ENCODE measurements at places on chromosomes 1 and 21.

- DNase-seq = peak; percentile 9
Measured at GRCh38 chr1:41226815-41227434, 15.2 kb downstream of the SCMH1 start.

- no peak for DNase-seq
Measured at GRCh38 chr1:3904006-3904842, 4.2 kb upstream of the C1orf174 start.

GRCh38 chr1:208158640-208159554 lies 85.3 kb downstream of the PLXNA2 start:
- no peak for DNase-seq

DNA sequence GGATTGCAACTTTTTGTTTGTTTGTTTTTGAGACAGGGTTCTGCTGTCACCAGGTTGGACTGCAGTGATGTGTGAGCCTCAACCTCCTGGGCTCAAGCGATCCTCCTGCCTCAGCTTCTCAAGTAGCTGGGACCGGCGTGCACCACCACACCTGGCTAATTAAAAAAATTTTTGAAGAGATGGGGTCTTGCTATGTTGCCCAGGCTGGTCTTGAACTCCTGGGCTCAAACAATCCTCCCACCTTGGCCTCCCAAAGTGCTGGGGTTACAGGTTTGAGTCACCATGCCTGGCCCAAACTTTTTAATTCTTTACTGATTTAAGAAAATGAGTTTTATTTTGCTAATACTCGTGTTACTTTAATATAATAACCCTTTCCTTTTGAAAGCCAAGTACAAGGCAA lies 31.5 kb upstream of the SERPINC1 start:
- no peak for DNase-seq

- no peak for DNase-seq
Measured at GRCh38 chr1:240794046-240794843, 182.3 kb upstream of the GREM2 start.

GRCh38 chr1:116323491-116323890 lies 49.6 kb upstream of the ATP1A1 start:
- no peak for DNase-seq

DNA sequence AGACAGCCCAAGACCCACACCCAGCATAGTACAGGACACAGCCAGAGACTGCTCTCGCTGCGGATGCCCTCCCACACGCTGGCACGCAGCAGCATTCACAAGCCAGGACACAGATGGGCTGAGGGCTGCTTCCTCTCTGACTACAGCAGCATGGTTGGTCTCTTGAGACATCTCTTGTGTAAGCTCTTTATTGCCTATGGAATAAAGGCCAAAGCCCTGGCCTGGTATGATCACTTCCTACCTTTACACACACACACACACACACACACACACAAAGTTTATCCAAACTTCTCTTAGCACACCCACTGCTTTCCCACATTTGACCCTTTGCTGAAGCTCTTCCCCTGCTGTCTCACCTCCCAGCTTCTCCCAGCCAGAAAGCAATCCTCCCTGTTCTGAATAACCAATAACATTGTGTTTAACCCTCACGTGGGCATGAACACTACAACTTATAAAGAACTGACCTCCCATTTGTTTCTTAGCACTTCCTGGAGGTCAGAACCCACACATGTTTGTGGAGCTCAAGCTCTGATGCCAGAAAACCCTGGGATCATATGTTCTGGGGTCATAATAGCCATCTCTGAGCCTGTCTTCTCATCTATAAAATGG lies 1.2 kb upstream of the LUZP1 start:
- DNase-seq = peak; percentile 81

DNA sequence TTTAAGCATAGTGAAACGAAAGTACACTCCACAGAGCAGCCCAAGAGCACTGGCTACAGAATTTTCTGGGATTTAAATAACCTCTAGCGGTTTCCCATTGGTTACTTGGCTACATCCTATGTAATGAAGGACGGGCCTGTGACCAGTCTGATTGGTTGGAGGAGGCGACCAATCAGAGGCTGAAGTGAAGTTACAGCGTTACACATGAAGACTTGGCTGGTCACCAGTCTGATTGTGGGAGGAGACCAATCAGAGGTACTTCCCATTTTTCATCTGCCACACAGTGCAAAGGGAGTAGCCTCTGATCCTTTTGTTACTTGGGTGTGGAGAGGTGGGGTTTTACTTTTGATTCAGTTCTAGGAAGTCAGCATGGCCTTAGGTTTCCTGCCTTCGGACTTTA lies 142.7 kb upstream of the SERTAD4 start:
- no peak for DNase-seq

Data from hematopoietic multipotent progenitor cell treated with erythropoietin and hydrocortisone succinate and interleukin-3 and kit ligand, for 8 days (in vitro differentiated cells).